M059J (cell line): ENCODE measurements at places on chromosomes 6 and 20. TPM values are rescaled to one million over a fixed set of nuclear protein-coding genes. Genes with fewer than 3 reads are reported as not detected.

GRCh38 chr20:47727170-47727880 lies 58.0 kb downstream of the SULF2 start:
- no peak for DNase-seq

GRCh38 chr20:513429-513828 lies 30.2 kb downstream of the CSNK2A1 start:
- peak; percentile 13 for DNase-seq

DNA sequence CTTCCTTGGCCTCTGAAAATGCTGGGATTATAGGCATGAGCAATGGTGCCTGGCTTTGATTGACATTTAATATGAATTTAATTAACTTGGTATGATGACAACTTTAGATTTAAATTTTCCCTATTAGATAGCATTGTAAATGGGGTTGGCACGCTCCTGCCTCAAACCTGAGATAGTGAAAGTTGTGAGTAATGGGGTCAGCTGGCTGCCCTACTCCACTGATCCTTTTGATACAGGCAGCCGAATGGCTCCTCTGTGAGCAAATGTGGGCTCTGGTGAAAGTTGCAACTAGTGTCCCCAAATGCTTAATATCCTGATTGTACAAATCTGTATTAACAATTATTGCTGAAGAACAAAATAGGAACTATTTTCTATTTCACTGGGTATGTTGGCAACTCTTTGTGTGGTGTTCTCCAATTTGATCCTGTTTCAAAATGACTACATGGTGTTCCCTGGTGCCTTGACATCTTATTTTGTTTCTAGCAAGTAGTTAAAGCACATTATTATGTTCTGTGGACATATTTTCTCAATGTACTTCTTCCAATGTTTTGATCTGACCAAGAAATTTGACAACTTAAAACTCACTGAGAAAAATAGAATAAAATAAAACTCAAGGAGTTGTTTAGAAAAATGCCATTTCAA lies 97.4 kb downstream of the COL12A1 start:
- no peak for DNase-seq

- DNase-seq = peak; percentile 91
These were observed at the start of gene TRIM39 for GRCh38 chr6:30326526-30327231. Gene TRIM39, plus strand, starts transcription at chr6:30326927. Its CDS starts 2,391 bp downstream, at chr6:30329318.

- no peak for DNase-seq
These were observed 62.9 kb downstream of the PKHD1 start for GRCh38 chr6:52024451-52025068.

RRAGD gene
- total RNA-seq = 1.6 and 2.1 TPM in 2 replicates

OXT gene
- total RNA-seq = not detected in 2 replicates

ENPP5 gene
- total RNA-seq = 0.22 and 1.0 TPM in 2 replicates
